ENCODE measurements at places on chromosomes 3 and 15. TPM values are rescaled to one million over a fixed set of nuclear protein-coding genes. Genes with fewer than 3 reads are reported as not detected.

Gene CRYBG3
- 29.9 TPM for total RNA-seq

Gene GOLGA6C
- total RNA-seq = not detected

Gene TICRR
- 3.3 TPM for total RNA-seq

Gene SERPINI2
- total RNA-seq = 6.3 TPM

Gene ARPP21
- 27.8 TPM for total RNA-seq

Gene CEMIP
- total RNA-seq = 75.8 TPM

Gene FBN1
- total RNA-seq = 189 TPM

Gene TNFAIP8L3
- total RNA-seq = 8.2 TPM

Gene CPN2
- not detected for total RNA-seq

Gene ATP10A
- total RNA-seq = 4.2 TPM

Gene CXCR6
- 0.30 TPM for total RNA-seq

Gene TJP1
- total RNA-seq = 143 TPM

Gene ITPKA
- total RNA-seq = 0.89 TPM

Gene TIPIN
- 17.7 TPM for total RNA-seq

Gene SAXO2
- 5.9 TPM for total RNA-seq

Gene PLXND1
- 59.0 TPM for total RNA-seq

Gene FBLN2
- total RNA-seq = 81.9 TPM

Gene PPP1R14D
- not detected for total RNA-seq

Gene GPR27
- 4.2 TPM for total RNA-seq

Gene KBTBD8
- total RNA-seq = 3.4 TPM

Gene IQCH
- 9.0 TPM for total RNA-seq

Gene HDC
- 3.5 TPM for total RNA-seq

Data from spinal cord (tissue), 10 donors.